ENCODE measurements at places on chromosomes 16 and 17.
A peak's percentile ranks its signal among the peaks of the same experiment; 100 is the strongest.

DNA sequence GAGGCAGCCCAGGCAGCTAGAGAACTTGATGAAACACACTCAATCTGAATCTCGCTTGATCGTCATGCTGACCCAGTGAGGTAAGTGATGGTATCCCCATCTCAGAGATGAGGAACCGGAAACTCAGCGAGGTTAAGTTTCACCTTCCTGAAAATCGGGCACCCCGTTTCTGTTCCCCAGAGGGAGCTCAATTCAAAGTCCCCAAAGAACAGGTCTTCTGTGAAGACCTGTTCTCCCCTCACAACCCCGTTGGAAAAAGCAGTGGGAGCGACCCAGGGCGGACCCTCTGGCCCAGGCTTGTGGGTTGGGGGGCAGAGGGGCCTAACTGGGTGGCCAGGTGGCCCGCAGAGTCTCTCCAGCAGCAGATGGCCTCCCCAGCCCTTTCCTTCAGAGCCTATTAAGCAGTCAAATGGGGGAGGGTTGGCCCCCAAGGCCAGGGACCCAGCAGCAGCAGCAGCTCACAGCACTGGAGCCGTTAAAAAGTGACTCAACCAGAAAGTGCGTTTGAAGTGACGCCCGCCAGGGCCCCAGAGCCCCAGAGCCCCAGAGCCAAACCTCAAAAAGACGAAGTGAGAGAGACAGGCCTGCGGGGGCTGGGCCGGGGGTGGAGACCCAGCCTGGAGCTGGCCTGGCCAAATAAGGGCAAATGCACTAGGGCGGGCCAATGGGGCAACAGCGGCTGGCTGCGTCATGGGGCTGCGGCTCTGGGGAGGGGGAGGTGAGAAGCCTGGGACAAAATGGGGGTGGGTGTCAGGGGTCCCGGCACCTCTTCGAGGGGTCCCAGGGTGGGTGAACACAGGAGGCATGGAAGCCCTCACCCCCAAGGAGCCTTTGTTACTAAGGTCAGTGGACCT lies 9.2 kb upstream of the TSPOAP1 start:
- DNase-seq, result peak; percentile 95

DNA sequence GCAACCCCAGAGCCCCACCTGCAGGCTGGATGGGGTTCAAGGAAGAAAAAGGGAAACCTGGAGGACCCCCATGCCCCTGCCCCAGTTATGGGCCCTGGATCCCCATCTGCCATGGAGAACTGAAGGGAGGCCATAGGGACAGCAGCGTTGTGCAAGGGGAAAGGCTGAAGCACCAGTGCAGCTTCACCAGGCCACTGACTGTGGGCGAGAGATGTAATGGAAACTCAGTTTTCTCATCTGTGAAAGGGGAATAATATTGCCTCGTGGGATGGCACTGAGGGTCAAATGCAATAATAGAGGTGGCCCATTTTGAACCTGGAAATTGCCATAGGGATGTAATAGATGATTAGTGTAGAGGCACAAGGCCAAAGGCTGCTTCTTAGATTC lies 9.9 kb upstream of the TSPOAP1 start:
- DNase-seq, result no peak

DNA sequence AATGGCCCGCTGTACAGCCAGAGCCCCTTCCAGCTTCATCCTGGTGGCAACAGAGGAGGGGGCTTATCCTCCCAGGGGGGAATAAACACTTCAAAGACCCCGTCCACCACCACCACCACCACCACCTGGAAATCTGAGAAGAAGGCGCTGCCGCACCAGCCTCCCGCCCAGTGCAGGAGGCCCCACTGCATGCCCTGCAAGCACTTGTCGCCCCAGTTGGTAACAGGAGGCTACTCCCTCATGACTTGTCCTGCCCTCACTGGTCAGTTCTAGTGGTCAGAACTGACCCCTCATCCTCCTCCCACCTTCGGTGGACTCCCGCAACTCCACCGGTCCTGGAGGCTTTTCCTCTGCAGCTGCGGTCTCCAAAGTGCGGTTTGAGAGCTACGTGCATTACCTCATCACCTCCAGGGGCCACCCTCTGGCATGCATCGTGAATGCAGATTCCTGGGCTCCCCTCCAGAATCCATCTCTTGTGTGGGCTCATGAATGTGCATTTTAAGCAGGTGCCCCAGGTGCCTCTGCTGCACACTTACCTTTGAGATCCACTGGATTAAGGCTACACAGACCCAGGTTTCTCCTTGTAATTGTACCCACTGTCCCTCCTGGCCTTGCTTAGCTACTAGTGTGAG lies 71.8 kb downstream of the SRCIN1 start:
- DNase-seq, result no peak

- no peak for DNase-seq
Observed at GRCh38 chr17:33650304-33650703, 357.2 kb upstream of the ASIC2 start.

- no peak for DNase-seq
Observed at GRCh38 chr16:86978445-86979030, 338.7 kb downstream of the C16orf95 start.

DNA sequence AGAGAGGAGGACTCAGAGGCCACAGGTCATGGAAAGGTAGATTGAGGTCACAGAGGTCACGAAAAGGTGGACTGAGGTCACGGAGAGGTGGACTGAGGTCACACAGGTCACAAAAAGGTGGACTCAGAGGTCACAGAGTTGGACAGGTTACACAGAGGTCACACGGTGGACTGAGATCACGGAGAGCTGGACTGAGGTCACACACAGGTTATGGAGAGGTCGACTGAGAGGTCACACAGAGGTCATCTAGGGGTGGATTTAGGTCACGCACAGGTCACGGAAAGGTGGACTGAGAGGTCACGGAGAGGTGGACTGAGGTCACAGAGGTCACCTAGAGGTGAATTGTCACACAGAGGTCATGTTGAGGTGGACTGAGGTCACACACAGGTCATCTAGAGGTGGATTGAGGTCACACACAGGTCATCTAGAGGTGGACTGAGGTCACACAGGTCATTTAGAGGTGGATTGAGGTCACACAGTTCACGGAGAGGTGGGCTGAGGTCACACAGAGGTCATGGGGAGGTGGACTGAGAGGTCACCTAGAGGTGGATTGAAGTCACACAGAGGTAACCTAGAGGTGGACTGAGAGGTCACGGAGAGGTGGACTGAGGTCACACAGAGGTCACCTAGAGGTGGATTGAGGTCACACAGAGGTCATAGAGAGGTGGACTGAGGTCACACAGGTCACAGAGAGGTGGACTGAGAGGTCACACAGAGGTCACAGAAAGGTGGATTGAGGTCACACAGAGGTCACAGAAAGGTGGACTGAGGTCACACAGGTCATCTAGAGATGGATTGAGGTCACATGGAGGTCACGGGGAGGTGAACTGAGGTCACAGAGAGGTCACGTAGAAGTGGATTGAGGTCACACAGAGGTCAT lies 26.7 kb upstream of the JPT2 start:
- no peak for DNase-seq

- DNase-seq, result peak; percentile 95
Observed at GRCh38 chr17:7234083-7234951, at the start of gene DVL2. DVL2 (minus strand) TSS chr17:7234517; CDS start chr17:7234262, 255 bp downstream.

DNA sequence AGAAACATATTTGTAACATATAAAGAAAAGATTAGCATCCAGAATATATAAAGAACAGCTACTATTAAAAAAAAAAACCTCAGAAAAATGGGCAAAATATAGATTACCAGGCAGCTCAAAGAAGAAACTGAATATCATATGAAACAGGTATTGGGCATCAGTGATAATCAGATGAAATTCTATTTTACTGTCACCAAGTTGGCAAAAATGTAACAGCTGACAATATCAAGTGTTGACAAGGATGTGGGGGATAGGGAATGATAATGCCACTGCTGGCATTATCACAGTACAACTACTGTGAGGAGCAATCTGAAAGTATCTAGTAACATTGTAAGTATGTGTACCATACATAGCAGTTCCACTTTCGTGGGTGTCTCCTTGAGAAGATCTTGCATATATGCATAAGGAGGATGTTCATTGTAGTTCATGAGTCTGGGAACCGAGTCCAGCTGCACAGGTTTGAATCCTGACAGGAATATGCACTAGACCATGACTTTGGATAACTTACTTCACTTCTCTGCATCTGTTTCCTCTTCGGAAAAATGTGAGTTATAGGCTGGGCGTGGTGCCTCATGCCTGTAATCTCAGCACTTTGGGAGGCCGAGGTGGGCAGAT lies 50.3 kb downstream of the LCMT1 start:
- DNase-seq, result no peak

DNA sequence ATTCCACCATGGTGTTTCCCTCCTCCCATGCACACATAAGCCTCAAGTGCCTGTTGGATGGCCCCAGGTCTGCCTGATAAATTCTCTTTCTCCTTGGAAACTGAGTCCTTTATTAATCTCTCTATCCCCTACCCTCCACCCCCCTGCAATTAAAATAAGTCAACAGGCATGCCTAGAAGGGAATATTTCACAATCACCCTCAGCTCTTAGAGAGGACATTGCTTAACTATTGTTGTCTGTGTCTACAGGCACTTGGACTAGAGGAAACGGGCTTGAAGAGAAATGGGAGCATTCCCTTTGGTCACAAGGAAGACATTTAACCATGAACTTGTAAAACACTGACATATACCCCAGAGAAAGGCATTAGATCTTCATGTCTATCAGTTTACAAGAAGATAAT lies 39.5 kb downstream of the RCVRN start:
- DNase-seq, result no peak

DNA sequence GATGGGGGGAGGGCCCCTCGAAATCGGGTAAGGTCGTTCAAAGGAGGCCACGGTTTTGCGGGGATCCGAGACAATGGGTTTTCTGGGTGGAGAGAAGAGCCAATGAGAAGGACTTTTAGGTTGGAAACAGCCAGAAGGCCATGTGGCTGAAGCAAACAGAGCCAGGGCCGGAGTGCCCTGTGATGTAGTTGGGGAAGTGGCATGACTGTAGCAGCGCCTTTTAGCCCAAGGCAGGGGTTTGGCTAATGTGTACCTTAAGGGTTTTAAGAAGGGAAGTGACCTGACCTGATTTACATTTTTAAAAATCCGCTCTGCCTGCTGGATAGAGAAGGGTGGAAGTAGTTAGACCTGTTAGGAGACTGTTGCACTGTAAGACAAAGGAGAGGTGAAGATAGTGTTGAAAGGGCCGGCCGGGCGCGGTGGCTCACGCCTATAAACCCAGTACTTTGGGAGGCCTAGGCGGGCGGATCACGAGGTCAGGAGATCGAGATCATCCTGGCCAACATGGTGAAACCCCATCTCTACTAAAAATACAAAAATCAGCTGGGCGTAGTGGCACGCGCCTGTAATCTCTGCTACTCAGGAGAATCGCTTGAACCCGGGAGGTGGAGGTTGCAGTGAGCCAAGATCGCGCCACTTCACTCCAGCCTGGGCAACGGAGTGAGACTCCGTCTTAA lies 1.0 kb downstream of the LYRM1 start:
- DNase-seq, result peak; percentile 62

DNA sequence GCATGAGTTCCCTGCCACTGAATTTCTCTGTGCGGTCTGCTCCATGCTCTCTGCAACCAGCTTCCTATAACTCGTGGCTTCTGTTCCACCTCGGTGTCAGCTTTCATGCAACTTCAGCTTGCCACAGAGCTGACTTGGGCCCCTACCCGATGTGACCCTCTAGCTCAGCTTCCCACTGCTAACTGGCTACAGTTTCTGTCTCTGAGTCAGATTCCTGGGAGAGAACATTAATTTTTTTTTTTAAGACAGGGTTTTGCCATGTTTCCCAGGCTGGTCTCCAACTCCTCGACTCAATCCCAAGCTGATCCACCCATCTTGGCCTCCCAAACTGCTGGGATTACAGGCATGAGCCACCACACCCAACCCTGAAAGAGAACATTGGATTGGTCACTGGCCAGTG lies 35.5 kb upstream of the PSMD7 start:
- no peak for DNase-seq

DNA sequence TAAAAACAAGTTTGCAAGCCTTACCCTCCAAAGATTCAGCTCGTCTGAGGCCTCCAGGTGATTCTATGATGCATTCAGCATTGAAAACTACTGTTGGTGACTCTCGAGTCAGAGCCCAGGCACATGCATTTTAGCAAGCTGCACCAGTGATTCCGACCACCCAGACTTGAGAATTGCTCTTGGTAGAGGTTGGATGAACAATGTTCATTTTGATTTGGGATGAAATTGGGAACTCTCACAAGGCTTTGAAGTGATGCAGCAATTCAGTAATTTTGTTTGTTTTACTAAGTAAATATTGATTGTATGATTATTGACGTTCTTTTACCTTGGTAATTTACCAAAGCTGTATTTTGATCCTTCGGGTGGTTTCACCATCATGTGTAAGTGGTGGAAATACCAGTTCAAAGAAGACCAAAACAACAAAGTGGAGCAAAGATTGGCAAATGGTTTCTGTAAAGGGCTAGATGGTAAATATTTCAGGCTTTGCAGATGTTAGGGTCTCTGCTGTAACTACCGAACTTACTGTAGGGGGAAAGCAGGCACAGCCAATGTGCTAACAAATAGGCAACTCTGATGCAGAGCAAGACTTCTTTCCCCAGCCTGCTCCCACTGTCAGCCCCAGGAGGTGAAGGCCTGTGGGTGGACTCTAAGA lies 11.8 kb downstream of the ALDH3A2 start:
- DNase-seq, result no peak

GRCh38 chr17:82519971-82520903 lies 705 bp downstream of the FOXK2 start:
- DNase-seq, result peak; percentile 76

DNA sequence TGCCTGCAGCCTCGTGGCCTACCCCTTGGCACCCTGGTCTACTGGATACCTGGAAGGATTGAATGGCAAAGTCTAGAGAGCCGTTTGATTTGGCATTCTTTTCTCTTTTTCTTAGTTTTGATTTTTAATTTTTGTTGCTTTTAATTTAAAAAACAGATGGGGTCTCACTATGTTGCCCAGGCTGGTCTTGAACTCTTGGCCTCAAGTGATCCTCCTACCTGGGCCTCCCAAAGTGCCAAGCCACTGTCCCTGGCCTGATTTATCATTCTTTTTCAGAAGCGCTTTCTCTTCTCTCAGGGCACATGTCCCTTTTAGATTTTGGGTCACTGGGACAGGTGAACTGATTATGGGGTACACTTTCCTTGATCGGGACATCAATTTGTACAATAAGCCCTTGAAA lies 10.8 kb downstream of the ZC3H18 start:
- DNase-seq, result no peak

DNA sequence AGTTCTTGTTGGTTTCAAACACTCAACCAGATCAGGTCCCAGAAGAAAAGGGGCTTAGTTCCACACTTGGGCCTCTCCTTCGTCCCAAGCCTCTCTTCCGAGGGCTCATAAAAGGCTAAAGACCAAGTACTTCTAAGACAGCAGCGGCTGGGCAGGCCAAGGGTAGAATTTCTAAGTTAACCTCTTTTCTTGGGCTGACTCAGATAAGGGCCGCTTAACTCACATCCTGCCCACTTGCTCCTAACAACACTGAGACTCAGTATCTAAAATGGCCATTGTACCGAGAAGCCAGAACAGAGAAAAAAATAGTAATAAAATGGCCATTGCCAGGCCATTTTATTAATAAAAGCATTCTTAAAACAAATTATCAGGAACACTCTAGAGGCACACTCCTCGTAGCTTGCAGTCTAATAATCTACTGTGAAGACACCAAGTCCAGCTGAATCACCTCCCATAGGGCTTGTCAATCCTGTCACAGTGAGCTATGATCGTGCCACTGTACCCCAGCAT lies 42.1 kb downstream of the RANBP10 start:
- DNase-seq, result no peak

- no peak for DNase-seq
Observed at GRCh38 chr17:5499476-5500231, 13.3 kb downstream of the MIS12 start.
